ENCODE measurements at places on chromosomes 11 and 22.
A peak's percentile ranks its signal among the peaks of the same experiment; 100 is the strongest.

DNA sequence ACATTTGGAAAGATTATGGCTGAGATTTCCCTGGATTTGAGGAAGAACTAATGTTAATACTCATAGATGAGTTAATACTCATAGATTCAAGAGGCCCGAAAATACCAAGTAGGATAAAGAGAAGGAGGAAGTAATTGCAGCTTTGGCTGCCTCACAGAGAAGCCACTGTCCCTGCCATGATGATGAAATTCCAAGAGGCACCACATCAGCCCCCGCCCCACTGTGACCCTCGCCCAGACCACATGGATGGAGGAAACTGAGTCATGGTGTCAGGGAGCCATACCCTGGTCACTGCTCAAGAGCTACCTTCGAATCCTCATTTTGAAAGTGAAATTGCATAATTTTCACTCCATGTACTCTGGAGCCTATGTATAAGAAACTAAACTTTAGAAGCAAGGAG, 92.9 kb upstream of the SLC22A12 start:
- no peak for DNase-seq

- DNase-seq, result no peak
Measured at GRCh38 chr11:134607963-134608750, 196.1 kb upstream of the B3GAT1 start.

GRCh38 chr11:126973051-126973450, 27.5 kb downstream of the KIRREL3 start:
- no peak for DNase-seq

DNA sequence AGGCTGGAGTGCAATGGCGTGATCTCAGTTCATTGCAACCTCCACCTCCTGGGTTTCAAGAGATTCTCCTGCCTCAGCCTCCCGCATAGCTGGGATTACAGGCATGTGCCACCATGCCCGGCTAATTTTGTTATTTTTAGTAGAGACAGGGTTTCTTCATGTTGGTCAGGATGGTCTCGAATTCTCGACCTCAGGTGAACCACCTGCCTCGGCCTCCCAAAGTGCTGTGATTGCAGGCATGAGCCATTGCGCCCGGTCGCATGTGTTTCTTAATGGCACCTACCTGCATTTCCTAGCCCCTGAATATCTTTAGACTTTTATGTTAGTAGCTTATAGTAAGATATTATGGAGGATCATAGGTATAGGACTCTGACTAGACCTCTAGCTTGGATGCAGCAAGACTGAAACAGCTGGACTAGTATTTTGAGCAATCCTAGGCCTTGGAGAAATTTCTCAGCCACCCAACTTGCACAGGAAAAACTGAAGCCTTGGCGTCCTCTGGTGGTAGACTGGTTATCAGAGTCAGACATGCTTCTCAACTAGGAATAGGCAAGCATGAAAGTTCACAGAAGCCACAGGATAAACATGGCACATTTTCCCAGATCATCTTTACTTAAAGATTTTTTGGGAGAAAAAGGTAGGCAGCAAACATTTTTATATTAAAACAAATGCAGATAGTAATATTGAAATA, 22.7 kb upstream of the C1QTNF4 start:
- peak; percentile 53 for DNase-seq

- no peak for DNase-seq
Measured at GRCh38 chr22:48431536-48432315, 1395.9 kb downstream of the BRD1 start.
